ENCODE measurements at places on chromosomes 11 and 22.

GRCh38 chr11:65126624-65127274 lies 4.6 kb downstream of the MRPL49 start:
- no peak for DNase-seq

- DNase-seq = no peak
Observed at GRCh38 chr11:72038491-72038890, 39.8 kb downstream of the IL18BP start.

- DNase-seq = no peak
Observed at GRCh38 chr11:44778195-44779100, 51.7 kb downstream of the TSPAN18 start.

DNA sequence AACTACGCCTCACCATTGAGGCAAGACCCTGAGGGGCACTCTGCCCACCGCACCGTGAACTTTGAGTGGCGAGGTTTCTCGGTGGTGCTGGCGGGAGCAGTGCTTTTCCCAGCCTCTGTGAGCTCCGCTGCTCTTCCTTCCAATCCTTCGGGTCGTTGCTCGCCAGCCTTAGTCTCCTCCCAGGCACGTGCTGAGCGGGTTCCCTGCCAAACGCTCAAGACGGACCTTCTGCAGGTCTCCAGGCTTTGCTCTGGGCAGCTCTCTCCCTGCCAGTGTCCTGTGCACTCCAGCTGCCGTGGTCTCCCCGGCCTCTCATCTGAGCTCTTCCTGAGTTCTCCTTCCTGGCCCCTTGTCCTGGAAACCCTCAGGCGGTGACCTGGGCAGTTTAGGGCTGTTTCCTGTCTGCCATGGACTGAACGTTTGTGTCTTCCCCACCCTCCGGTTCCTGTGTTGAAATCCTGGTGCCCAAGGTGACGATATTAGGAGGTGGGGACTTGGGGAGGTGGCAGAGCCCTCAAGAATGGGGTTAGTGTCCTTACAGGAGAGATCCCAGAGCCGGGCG lies 11.2 kb upstream of the MUC6 start:
- DNase-seq = no peak

DNA sequence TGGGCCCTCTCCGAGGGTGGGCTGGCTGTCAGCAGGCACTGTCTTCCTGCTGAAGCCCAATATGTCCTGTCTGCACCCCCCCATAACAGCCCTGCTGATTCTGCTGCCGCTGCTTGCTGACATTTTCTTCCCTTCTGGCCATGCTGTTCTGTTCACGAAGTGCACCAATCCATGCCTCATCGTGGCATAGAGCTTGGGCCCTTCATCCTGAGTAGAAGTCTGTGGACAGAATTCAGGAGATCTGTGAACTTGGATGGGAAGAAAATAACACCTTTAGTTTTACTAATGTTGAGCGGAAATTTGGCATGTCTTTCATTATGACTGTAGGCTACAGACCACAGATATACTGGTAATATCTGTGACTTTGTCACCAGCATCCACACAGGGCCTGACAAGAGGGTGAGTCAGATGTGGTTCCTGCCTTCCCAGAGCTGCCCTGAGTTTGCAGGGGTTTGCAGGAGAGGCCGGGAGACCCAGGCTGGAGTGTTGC lies 14.1 kb upstream of the KIAA0930 start:
- no peak for DNase-seq

DNA sequence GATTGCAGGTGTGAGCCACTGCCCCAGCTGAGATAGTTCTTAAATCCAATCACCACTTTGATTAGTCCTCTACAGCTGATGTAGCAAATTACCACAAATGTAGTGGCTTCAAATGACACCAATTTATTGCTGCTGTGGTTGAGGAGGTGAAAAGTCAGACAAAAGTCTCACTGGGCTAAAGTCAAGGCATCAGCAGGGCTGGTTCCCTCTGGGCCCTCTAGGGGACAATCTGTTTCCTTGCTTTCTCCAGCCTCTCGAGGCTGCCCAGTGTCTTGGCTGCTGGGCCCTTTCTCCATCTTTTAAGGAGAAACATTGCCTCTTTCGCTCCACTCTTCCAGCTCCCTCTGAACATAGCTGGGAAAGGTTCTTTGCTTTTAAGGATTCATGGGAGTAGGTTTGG lies 50.5 kb upstream of the SHANK2 start:
- DNase-seq = no peak

DNA sequence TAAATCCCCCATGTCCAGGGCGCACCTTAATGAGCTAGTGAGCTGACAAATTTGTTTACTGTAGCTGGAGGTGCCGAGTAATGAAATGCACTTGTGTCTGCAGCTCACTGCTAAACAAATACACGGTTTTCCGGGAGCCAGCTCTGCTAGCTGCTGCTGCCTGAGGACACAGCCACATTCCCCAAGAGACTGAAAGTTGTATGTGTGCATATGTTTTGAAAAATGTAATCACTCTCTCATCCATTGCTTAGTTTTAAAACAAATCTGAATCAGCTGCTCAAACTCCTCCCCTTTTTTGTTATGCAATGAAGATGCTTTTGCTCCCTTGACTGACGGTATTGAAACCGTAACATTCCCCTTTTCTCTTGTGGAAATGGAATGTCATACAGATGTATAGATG lies 62.4 kb upstream of the NNMT start:
- DNase-seq = peak; percentile 35

DNA sequence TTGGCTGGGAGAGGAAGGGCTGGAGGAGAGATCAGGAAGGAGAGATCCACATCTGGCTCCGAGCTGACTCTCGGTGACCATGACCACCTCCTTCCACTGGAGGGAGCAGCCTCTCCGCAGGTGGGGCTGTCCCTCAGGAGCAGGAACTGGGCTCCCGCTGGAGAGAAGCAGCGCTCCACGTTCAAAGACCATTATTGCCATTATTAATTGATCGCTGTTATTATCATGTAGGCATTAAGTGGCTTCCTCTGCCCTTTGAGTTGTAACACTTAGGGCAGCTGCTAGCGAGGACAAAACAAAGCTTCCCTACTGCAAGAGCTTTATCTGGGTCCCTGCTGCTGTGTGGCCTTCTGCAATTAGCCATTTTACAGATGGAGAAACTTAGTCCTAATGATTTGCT lies 251.9 kb downstream of the ST3GAL4 start:
- peak; percentile 64 for DNase-seq

- no peak for DNase-seq
Observed at GRCh38 chr11:47506795-47507562, 46.0 kb downstream of the CELF1 start.

DNA sequence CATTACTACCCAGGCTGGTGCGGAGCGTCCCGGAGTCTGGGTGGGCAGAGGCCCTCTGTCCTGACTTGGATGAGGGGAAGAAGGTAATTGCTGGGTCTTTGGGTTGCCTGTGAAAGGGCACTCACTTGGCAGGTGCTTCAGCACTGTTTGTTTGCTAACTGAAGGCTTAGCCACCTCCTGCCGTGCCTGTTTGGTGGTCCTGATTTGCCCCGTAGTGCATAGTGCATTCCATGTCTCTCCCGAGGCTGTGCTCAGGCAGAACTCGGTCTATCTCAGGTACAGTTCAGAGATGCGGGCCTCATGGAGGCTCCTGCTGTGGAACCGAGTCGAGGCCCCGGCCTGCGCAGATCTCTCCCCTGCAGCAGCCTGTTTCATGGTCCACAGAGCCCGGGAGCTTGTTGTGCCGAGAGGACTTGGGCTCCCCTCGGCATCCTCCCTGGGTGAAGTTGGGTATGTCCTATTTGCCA lies 146.2 kb downstream of the TBC1D22A start:
- no peak for DNase-seq

- DNase-seq = no peak
Observed at GRCh38 chr11:47514825-47515647, 37.9 kb downstream of the CELF1 start.

GRCh38 chr11:102046841-102047240 lies 396 bp upstream of the CFAP300 start:
- no peak for DNase-seq

GRCh38 chr11:124470561-124471227 lies 25.2 kb upstream of the OR8B8 start:
- no peak for DNase-seq

DNA sequence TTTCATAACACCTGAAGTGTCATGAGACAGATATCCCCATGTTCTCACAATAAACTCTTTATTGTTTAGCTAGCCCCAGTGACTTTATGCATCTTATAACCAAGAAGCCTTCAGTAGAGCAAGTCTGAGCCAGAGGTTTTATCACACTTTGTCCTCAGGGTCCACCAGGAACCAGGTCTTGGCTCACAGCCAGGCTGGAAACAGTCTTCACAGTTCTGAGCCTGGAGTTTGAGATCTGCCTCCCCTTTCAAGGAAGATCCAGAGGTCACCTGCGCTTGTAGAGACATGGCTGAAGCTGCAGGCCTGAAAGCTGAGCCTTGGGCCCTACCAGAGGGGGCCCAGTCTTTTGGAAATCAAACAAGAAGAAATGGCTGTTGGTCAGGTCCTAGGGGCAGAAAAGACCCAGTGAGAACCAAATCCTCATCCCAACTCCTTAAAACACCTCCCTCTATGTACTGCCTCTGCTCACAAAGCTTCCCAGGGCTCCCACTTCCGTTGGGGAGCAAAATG lies 3.5 kb downstream of the RRP8 start:
- no peak for DNase-seq

- DNase-seq = no peak
Observed at GRCh38 chr11:111966678-111967077, 29.5 kb downstream of the DIXDC1 start.

- no peak for DNase-seq
Observed at GRCh38 chr11:15969281-15969680, 387.1 kb downstream of the SOX6 start.

GRCh38 chr11:294780-295179 lies 4.5 kb downstream of the IFITM5 start:
- DNase-seq = no peak

DNA sequence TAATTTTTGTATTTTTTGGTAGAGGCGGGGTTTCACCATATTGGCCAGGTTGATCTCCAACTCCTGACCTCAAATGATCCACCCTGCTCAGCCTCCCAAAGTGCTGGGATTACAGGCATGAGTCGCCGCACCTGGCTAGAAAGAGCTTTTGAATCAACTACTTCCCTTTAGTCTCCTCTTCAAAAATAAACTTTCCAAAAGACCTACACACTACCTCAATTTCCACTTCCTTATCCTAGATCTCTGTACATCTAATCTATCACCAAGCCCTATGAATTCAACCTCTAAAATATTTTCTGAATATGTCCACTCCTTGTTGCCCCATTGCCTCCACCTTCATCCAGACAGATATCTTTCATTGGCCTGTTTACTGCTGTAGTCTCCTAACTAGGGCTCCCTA lies 13.1 kb upstream of the DDX6 start:
- DNase-seq = no peak

DNA sequence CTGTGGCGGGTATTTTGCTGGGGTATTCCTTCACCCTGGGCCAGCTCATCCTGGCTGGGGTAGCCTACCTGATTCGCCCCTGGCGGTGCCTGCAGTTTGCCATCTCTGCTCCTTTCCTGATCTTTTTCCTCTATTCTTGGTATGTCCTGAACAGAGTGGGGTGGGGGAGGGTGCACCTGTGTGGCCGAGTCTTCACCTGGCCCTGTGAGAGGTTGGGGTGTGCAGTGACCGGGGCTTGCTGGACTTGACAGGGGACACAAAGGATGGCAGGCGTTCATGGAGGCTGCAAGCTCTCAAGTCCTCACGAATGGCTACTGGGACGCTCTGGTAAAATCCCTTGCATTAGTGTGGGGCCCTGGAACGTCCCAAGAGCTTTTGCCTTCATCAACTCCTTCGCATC lies 39.3 kb downstream of the CAPN1 start:
- DNase-seq = no peak

DNA sequence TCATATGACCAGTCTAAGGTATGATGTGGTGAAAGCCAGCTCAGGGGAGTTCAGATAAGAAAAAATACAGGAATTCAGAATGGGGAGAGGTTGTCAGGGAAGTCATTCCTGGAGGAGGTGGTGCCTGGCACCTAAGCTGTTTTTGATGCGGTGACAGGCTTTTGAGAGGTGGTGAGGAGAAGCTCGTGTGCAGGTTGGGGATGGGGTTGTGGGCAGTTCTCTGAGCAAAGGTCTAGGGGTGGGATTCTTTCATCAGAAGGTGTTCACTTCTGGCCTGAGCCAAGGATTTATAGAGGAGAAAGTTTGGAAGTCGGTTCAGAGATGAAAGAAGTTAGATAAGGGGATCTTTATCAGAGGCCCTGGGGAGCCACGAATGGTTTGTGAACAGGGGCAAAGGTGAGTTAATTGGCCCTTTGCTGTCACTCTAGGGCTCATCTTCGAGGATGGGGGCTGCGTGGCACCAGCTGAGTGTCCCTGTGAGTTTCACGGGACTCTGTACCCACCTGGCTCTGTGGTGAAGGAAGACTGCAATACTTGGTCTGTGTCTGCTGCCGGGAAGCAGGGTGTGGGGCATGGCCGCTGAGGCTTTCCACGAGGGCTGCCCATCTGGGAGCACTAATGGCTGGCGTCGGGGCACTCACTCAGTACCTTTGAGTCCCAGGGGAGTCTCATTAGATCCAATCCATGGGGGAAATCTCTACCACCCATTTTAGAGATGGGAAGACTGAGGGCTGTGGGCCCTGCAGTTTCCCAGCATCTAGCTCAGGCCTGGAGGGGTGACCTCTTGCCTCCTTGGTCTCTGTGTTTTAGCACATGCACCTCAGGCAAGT lies 13.4 kb downstream of the OTOG start:
- DNase-seq = no peak

GRCh38 chr22:35552196-35552842 lies 11.7 kb downstream of the RASD2 start:
- DNase-seq = no peak

- DNase-seq = no peak
Observed at GRCh38 chr11:64019106-64020037, 16.4 kb upstream of the FLRT1 start.

DNA sequence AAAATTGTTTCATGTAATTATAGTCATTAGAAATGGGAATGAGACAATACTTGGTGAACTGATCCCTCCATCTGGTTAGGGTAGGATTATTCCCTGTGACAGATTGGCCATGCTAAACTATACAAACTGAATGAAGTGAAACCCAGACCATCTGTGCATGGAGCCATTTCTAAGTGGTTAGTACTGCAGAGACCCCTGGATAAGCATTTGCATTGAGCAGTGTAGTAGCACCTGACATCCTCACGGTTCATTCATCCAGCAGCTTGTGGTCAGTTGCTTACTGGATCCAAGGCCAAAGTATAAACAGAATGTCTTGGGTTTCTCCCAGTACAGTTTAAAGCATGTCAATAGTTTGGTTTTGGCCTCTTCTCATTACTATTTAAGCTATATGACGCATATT lies 93.8 kb upstream of the ARHGAP42 start:
- DNase-seq = no peak

DNA sequence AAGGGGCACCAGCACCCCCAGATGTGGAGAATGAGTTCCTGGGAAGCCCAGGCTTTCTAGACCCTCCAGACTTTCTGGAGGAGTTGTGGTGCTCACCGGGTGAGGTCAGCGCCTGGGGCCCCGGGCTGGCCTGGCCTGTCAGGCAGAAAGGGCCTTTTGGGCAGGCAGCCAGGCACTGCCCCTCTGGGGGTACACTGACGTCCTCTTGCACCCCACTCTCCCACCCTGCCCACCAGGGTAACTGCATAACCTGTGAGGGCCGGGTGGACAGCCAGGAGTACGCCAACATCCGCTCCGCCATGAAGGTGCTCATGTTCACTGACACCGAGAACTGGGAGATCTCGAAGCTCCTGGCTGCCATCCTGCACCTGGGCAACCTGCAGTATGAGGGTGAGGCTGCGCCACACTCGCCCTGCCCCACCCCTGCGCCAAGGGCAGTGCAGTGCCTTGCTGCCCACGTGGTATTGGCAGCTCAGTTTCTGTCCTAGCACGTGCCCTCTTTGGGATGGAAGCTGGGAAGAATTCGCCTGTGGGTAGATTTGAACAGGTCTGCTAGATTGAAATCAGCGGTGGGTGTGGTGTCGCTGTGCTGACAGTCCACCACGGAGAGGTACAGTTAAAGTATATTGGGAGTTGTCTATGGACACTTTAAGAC lies 30.1 kb downstream of the MYO7A start:
- no peak for DNase-seq

- DNase-seq = no peak
Observed at GRCh38 chr11:120431633-120432032, 79.9 kb upstream of the GRIK4 start.
